Suppressor macrophage (primary cell): ENCODE measurements at places on chromosomes 3 and 15.
A peak's percentile ranks its signal among the peaks of the same experiment; 100 is the strongest.

- no peak for DNase-seq
Observed at GRCh38 chr15:83158393-83158792, 49.2 kb downstream of the HDGFL3 start.

DNA sequence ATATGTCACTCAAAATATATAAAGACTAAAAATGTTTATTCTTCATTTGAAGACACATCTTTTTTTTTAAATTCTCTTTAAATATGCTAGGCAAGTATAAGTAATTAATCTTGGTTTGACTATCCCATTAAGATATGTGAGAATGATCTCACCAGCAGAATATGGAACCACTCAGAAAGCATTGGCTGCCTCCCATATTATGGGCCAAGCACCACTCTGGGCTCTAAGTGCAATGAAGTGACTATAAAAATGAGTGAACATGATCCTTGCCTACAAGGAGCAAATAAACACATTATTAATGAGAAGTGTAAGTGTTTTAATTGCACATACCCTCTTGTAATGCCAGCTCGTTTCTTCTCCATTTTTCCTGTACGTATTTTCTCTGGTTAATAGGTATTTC, 328.5 kb downstream of the NAALADL2 start:
- no peak for DNase-seq

DNA sequence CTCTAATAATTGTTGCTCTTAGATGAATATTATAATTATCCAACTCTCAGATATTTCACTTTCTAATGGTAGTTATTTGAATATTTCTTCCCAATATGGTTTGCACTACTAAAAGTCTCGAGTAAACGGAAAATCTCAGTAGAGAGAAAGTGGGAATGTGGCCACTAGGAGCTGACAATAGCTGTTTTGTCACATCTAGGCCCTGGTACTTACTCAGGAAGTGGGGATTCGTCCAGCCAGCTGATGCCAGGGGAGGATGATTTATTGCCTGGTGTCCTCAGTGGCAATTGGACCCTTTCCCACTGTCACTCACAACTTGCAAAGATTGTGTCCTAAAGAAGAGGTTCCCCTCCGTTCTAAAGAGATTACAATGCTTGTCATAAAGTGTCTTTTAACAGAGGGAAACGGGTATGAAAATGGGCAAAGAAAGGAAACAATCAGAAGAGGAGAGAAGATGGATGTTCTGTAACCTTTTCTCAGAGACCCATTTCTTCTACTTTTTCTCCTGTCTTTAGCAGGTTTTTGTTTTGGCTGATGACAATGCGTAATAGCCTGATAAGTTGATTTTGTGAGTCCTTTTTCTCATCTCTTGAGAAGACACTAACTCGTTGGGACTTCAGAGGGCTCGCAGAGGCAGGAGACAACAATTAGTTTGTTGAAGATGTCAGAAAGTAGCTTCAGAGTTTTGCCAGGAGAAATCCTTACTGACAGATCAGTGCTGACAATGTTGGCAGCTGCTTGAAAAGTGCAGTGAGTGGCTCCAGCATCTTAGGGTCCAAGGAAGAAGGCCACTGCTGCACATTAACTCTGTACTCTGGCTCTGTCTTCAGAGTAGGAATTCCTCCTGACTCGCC, 320.6 kb downstream of the MECOM start:
- no peak for DNase-seq

- DNase-seq, result no peak
Observed at GRCh38 chr3:140529096-140529495, 148.8 kb upstream of the TRIM42 start.

DNA sequence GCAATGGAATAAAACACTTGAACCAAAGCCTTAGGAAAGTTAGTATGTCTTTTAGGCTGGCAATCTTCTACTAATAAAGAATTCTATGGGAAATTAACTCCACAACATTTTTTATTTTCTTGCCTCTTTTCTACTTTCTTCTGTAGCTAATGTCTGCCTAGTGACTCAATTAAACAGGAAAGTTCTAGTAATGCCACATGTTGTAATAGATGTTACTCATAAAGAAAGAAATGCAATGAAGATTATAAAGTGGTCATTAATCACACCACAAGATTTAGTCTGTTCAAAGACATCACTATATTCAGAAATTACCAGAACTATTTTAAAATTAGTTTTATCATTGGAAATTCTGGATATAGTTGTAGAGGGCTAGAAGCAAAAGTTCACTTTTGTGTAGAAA, 329.7 kb downstream of the SI start:
- DNase-seq, result no peak

GRCh38 chr15:88986949-88987590, 73.9 kb upstream of the MFGE8 start:
- no peak for DNase-seq

DNA sequence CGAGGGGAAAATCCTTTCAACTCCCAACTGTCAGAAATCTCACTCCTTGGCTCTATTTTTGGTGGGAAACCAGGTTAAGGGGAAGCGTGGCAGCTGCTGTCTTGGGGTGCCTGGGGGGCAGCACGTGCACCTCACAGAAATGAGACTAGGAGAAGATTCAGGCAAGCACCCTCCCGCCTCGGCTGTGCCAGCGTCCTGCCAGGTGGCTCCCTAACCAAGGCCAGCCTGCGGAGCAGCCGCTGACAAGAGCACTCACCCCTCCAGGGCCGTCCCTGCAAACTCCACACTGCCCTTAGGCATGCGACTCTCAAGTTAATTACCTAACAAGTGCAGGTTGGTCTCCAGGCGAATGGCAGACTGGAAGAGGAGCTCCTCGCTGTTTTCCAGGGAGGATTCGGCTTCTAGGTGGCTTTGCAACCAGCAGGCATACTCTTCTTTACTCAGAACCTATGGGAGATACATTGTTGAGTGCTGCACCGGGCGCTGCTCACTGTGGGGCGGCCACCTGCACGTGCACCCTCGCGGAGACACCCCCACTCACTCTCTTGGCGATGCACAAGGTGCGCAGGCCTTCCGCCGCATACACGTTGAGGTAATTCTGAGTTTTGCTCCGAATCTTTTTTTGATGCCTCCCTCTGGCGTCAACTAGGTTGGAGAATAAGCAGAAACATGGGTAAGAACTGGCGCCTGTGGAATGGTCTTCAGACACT, 155.3 kb downstream of the ATP10A start:
- DNase-seq, result no peak

GRCh38 chr3:69126216-69126615, 3.8 kb upstream of the LMOD3 start:
- no peak for DNase-seq

- no peak for DNase-seq
Observed at GRCh38 chr3:181710345-181711291, 1.1 kb upstream of the SOX2 start.

DNA sequence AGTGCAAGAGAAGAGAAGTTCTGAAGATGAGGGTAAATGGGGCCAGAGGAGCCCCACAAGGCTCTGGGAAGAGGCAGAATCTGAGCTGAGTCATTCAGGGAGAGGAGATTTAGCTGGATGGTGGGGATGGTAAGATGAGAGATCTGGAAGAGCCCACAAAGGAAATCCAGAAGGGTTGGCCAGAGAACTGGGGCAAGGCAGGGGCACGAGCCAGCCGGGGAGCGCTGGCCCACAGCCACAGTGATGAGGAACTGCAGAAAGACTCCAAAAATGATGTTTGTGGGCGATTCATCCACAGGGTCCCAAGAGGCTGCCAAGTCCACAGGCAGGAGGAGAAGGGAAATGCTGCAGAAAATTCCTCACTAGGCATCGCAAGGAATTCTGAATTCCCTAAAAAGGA, 75.9 kb upstream of the ATP2B2 start:
- DNase-seq, result no peak

DNA sequence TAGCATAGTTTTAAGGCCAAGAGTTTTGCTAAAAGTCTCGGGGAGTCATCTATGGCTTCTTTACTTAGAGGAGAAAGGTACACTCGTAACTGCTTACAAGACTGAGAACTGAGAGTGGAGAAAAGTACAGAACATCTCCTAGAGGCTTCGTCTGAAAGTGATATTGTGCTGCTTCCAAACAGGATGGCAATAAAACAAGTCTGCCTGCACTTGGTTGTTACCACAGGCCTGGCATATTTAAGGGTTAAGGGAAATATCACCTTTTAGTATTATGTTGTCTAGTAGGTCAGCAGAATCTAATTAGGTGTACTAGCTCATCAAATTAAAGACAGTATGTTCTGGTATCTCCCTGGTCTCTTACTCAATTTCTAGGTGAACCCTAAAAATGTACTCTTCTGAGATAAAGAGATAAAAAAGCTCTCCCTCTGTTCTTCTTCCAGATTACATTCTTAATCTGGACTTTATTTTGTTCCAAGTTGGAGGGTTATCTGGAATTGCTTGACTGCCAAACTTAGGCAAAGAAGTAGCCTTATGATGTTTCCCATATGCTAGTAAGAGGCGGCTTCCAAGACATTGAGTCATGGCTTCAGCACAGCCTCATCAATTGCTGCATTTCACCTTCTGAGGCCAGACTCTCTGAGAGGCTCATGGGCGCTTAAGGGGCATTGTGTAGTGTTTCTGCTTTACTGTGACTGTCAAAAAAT, 181.3 kb downstream of the LSAMP start:
- DNase-seq, result no peak

DNA sequence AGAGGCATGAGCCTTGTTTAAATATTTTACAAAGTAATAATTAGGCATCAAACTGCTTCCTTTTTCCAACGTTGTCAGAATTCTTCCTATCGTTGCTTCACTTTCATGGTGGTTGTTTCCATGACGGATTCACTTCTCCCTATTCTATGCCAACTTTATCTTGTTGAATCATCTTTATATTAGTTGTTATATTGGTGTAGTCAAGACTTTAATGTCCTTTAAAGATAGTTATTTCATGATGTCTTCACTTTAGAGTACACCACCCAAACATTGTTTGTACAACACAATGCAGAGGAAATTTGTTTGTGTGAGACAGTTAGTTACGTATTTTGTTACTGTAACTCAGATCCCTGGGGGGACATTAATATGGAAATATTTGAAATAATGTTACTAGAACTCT, 61.9 kb downstream of the CRYBG3 start:
- DNase-seq, result no peak

GRCh38 chr3:152392272-152392880, 123.6 kb downstream of the MBNL1 start:
- no peak for DNase-seq

- DNase-seq, result no peak
Observed at GRCh38 chr15:62253294-62253693, 88.2 kb upstream of the C2CD4B start.

- peak; percentile 15 for DNase-seq
Observed at GRCh38 chr3:185311991-185312390, 50.9 kb upstream of the MAP3K13 start.

DNA sequence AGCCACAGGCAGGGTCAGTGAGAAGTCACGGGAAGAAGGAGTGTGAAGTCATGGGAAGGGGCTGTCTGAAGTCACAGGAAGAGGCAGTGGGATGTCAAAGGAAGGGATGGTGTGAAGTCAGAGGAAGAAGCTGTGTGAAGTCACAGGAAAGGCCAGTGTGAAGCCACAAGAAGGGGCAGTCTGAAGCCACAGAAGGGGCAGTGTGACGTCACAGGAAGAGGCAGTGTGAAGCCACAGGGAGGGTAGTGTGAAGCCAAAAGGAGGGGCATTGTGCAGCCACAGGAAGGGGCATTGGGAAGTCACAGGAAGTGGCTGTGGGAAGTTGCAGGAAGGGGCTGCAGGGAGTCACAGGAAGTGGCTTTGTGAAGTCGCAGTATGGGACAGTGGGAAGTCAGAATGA, 35.1 kb downstream of the GASK1A start:
- no peak for DNase-seq

GRCh38 chr15:41408234-41408641, 5.9 kb upstream of the NDUFAF1 start:
- peak; percentile 29 for DNase-seq

DNA sequence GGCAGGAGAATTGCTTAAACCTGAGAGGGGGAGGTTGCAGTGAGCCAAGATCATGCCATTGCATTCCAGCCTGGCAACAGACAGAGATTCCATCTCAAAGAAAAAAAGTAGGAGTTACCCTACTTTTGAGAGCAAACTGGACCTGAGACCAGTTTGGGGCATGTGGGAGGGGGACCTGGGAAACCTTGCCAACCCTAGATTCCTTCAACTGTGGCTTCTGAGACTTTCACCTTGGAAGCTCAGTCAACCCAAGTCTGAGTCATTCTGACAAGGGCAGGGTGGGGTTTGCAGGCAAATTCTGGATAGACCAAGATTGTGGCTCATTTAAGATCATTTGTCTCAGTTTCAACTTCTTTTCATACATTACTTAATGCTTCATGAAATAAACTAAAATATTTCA, 23.8 kb upstream of the SIAH2 start:
- DNase-seq, result no peak

DNA sequence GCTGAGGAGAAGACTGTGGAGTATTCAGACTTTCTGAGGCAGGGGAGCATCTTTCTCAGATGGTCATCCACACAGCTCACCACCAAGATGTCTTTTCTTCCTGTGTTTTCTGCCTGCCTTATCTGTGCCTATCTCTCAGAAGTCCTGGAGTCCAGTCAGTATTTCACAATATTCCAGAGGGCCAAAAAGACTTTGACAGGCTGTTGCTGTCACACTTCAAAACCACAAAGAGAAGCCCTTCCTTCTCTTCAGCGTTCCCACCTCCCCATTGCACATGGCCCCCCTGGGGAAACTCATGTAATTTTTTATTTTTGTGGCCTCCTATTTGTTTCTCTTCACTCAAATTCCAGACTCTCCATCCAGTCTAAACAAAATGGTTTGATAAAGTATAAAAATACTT, 585.2 kb downstream of the EPHA3 start:
- DNase-seq, result no peak

- DNase-seq, result no peak
Observed at GRCh38 chr15:69910514-69910913, 187.2 kb downstream of the TLE3 start.

DNA sequence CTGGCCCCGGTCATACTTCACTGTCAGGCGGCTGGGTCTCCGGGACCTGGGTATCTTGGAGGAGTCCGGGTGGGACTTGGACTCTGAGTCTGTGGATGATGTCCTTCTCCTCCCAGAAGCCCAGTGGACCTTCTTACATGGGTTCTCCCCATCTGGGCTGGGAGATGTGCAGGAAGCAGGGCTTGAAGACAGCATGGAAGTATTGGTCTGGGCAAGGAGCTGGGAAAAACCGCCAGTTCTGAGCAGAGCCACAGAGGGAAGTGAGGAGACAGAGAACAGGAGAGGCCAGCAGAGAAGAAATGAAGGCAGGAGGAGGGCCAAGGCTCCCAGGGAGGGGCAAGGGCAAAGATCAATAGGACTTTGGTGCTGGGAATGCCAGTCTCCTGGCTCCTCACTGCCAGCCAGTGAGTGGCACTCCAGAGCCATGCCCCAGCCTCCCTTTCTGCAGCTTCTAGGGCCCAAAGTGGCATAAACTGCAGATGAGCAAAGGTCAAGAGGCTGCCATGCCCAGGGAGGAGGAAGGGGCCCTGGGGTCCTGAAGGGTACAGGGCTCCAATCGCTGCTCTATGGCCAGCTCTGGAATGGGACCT, at the start of gene PPP1R14D:
Gene PPP1R14D, minus strand, starts transcription at position 262 of the 590 bp plus-strand sequence. Its CDS starts 67 bp downstream, at position 195.
- DNase-seq, result no peak

GRCh38 chr15:101692801-101693598, 31.3 kb downstream of the TARS3 start:
- DNase-seq, result no peak

- DNase-seq, result peak; percentile 45
Observed at GRCh38 chr3:56119575-56120349, 348.5 kb downstream of the ERC2 start.

- DNase-seq, result no peak
Observed at GRCh38 chr3:60580809-60581208, 670.4 kb downstream of the FHIT start.

- DNase-seq, result no peak
Observed at GRCh38 chr15:42284551-42284950, 11.3 kb upstream of the TMEM87A start.
